ENCODE measurements at places on chromosomes 2 and 18. TPM values are rescaled to one million over a fixed set of nuclear protein-coding genes. Genes with fewer than 3 reads are reported as not detected.

The RAB6C gene
- total RNA-seq = not detected

The MAPK4 gene
- not detected for total RNA-seq

The AQP12A gene
- total RNA-seq = not detected

The POLR1B gene
- 33.2 TPM for total RNA-seq

The STARD6 gene
- not detected for total RNA-seq

The MLPH gene
- 49.5 TPM for total RNA-seq

The ARHGAP15 gene
- total RNA-seq = not detected

All from subcutaneous preadipocyte (primary cell).